ENCODE measurements at places on chromosomes 6 and 20. TPM values are rescaled to one million over a fixed set of nuclear protein-coding genes. Genes with fewer than 3 reads are reported as not detected.

DNA sequence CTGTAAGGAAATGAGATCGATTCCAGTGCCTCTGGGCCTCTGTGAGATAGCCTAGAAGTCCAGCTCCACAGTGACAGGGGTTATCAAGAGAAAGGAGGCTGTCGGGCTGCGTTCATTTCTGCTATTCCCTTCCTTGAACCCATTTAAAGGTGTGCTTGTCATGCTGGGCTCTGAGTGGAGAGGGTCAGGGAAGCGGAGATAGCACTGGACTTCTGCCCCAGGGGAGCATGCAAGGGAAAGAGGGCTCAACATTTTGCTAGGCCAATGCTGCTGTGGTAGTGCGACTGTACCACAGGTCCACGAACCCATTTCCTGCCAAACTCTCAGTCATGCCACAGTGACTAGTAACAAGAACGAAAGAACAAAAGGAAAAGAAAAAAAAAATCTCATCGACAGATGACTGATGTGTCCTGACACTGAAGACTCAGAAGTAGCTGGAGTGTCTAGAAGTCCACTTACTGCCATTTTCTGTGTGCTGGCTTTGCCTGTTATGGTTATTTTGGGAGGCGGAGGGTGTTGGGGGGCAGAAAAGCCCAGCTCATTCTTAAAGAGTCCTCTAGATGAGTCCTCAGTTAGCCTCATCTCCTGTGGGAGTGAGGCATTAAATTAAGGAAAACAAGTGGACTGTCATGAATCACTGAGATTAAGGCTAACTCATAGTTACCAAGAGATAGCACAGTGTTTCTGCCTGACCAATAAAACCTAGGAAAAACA, 8.1 kb downstream of the NEDD9 start:
- no peak overlapping the region for H3K4me3 ChIP-seq
- peak overlapping the region; percentile 74 for H3K27ac ChIP-seq
- no peaks in the 10 kb centered on the region for H3K27me3 ChIP-seq

Gene ZFP64
- 11.7 TPM for total RNA-seq

Gene LPIN3
- total RNA-seq, result 0.16 TPM

DNA sequence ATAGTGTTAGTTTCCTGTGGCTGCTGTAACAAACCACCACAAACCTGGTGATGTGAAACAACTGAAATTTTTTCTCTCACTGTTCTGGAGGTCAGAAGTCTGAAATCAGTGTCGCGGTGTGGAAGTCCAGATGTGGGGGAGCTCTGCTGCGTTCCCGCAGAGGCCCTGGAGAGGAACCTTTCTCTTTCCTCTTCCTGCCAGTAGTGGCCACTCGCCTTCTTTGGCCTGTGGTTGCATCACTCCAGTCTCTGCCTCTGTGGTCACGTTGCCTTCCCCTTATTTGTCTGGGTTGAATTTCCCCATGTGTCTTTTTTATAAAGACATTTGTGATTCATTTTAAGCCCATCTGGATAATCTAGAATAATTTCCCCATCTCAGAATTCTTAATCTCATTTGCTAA, 295.5 kb upstream of the FLRT3 start:
- H3K4me3 ChIP-seq, result no peak overlapping the region
- H3K36me3 ChIP-seq, result no peaks in the 10 kb centered on the region
- no peaks in the 10 kb centered on the region for H3K27me3 ChIP-seq
- H3K4me1 ChIP-seq, result no peaks in the 10 kb centered on the region
- H3K27ac ChIP-seq, result no peak overlapping the region
- DNase-seq, result no peak

DNA sequence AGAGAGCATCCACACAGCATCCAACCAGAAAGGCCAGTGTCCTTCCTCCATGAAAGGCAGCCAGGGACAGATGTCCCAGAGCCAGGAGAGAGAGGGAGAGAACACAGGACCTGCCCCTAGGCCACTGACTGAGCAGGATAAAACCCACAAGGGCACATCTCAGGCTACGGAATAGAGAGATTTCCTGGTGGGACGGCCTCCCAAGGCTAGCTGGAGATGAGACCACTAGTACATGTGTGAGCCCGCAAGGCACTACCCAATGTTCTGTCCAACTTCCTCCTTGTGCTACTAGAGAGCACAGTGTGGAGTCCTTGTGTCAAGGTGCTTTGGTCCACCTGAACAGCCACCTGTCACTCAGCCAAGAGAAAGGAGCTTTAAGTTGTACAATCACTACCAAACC, 44.2 kb downstream of the PLCG1 start:
- peaks cover 14% of the 10 kb centered on the region for H3K36me3 ChIP-seq
- DNase-seq, result no peak
- H3K4me3 ChIP-seq, result no peak overlapping the region
- peaks cover 6% of the 10 kb centered on the region for H3K4me1 ChIP-seq

GRCh38 chr6:141744194-141744925, 388.4 kb upstream of the GJE1 start:
- no peaks in the 10 kb centered on the region for H3K36me3 ChIP-seq
- no peaks in the 10 kb centered on the region for H3K4me1 ChIP-seq
- no peak overlapping the region for H3K4me3 ChIP-seq
- no peak overlapping the region for H3K27ac ChIP-seq

Gene RNF144B
- total RNA-seq, result 4.3 TPM

GRCh38 chr20:21357844-21358243, 39.5 kb downstream of the NKX2-4 start:
- no peaks in the 10 kb centered on the region for H3K27me3 ChIP-seq
- no peak overlapping the region for H3K4me3 ChIP-seq
- H3K27ac ChIP-seq, result no peak overlapping the region
- DNase-seq, result no peak
- H3K4me1 ChIP-seq, result no peaks in the 10 kb centered on the region

Gene ESR1
- 3.2 TPM for total RNA-seq

DNA sequence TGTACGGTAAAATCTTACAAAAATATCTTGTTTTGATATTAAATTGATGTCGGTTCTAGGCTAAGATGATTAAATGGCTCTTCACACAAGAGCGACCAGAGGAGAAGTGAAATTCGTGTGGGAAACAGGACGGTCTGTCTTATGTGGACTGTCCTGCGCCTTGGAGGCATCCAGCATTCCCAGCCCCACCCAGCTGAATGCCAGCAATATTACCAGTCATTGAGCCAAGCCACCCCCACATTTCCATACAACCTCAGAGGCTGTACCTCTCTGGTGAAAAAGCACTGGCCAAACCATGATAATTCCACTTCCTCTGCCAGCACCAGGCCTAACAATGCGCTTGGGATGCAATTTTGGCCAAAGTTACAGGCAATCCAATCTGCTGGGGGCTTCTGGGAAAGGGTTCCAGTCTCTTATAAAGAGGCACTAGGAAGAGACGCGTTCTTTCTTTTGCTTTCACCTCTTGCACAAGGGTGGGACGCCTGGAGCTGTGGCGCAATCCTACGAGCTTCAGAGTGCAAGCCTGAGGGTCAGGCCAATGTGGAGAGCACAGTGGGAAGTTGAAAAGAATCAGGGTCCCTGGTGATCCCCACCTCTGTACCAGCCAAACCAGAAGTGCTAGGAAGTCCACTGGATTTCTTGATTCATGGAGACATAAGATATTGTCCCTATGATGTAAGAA, 213.1 kb downstream of the PREX1 start:
- H3K27ac ChIP-seq, result no peak overlapping the region
- no peaks in the 10 kb centered on the region for H3K4me1 ChIP-seq
- H3K4me3 ChIP-seq, result no peak overlapping the region
- no peak for DNase-seq
- no peaks in the 10 kb centered on the region for H3K36me3 ChIP-seq

Gene PIM1
- total RNA-seq, result 254 TPM
